ENCODE measurements at places on chromosomes 2 and 18. TPM values are rescaled to one million over a fixed set of nuclear protein-coding genes. Genes with fewer than 3 reads are reported as not detected.

The TLX2 gene
- not detected for total RNA-seq

The HOXD10 gene
- total RNA-seq: not detected

The SP140L gene
- 13.9 TPM for total RNA-seq

The RTKN gene
- total RNA-seq: 11.7 TPM

The FOXI3 gene
- total RNA-seq: not detected

The MAB21L4 gene
- total RNA-seq: not detected

The MLPH gene
- total RNA-seq: 3.4 TPM

The MARCHF4 gene
- not detected for total RNA-seq

The LTBP1 gene
- total RNA-seq: 551 TPM

The ITGA4 gene
- total RNA-seq: 13.1 TPM

The ZAP70 gene
- 7.5 TPM for total RNA-seq

The MARCO gene
- total RNA-seq: 29.2 TPM

The CLEC4F gene
- 0.72 TPM for total RNA-seq

The ASB18 gene
- total RNA-seq: not detected

The BMP10 gene
- not detected for total RNA-seq

The DUSP19 gene
- total RNA-seq: 8.1 TPM

The SH3RF3 gene
- 24.4 TPM for total RNA-seq

The UGT1A9 gene
- total RNA-seq: not detected

The ZNG1B gene
- total RNA-seq: 29.1 TPM

The MC4R gene
- total RNA-seq: not detected

The PAIP2B gene
- 5.4 TPM for total RNA-seq

The GPR45 gene
- total RNA-seq: not detected

The IL1F10 gene
- not detected for total RNA-seq

The REL gene
- total RNA-seq: 23.8 TPM

The CRYGC gene
- not detected for total RNA-seq

The GULP1 gene
- total RNA-seq: 68.8 TPM

The TMEM247 gene
- not detected for total RNA-seq

The IL36B gene
- total RNA-seq: not detected

The CHRNG gene
- total RNA-seq: not detected

The PAX8 gene
- total RNA-seq: 0.87 TPM

The ZSCAN30 gene
- 31.8 TPM for total RNA-seq

The HS6ST1 gene
- total RNA-seq: 17.4 TPM

The METTL5 gene
- 45.8 TPM for total RNA-seq

The MRPL44 gene
- 13.5 TPM for total RNA-seq

The DCDC2C gene
- total RNA-seq: 0.27 TPM

The CCDC68 gene
- 4.4 TPM for total RNA-seq

The SLC11A1 gene
- 56.1 TPM for total RNA-seq

The TMEM37 gene
- 5.2 TPM for total RNA-seq

The LIMS3 gene
- total RNA-seq: 16.6 TPM

The KCNS3 gene
- 8.8 TPM for total RNA-seq

The CCDC148 gene
- total RNA-seq: 0.52 TPM
